Neuronal stem cell (in vitro differentiated cells): ENCODE measurements at places on chromosomes 6 and 20.

- no peak for DNase-seq
Measured at GRCh38 chr20:61260905-61261304, 8.8 kb downstream of the CDH4 start.

GRCh38 chr6:166739976-166740318 is 112.9 kb upstream of the RPS6KA2 start:
- no peak for DNase-seq

DNA sequence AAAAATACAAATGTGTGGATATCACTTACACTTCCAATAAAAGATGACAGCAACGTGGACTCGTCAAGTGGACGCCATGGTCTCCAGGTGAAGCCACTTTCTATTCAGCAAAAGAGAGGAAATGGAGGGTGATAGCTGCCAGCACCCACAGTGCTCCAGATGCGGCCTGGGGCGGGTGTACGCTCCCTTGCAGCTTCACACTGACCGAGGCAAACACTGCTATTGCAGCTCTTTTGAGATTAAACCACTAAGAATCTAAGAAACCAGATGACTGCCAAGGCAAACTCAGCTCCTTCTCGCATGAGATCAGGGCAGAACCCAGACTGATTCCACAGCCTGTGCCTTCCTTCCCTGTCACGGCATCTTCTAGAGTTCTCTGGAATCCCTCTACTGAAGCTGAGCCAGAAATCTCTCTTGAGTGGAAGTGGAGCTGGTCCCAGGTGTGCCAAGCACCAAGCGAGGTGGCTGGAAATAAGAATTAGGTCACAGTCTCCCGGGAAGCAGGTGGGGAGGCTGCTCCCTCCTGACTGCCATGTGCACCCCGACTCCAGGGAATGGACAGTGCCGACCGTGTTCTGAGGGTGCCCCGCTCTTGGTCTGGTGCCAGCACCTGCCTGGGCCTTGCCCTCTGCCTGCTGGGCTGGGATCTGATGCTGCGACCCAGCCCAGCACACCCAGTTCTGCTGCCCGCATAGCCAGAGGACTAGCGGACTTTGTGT is 90.1 kb upstream of the AFDN start:
- DNase-seq, result no peak

DNA sequence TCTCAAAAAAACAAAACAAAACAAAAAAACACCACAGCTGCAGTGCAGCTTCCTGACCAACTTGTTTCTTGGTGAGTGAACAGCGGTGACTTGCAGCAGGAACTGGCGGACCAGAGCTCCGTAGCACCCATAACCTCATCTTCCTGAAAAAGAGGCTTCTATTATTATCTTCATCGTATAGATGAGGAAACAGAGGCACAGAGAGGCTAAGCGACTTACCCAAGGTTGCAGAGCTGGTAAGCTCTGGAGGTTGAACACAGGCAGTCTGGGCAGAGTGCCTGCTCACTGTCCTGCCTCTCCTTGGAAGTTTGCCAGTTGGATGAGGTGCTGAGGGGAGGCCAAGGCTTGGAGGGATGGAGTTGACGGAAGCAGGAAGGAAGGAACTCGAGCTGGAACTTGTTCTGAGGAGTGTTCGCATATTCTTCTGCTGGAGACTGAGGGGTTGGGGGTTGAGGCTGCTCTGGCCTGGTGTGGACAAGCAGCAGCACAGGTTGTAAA is 47.9 kb upstream of the CCDC167 start:
- no peak for DNase-seq

DNA sequence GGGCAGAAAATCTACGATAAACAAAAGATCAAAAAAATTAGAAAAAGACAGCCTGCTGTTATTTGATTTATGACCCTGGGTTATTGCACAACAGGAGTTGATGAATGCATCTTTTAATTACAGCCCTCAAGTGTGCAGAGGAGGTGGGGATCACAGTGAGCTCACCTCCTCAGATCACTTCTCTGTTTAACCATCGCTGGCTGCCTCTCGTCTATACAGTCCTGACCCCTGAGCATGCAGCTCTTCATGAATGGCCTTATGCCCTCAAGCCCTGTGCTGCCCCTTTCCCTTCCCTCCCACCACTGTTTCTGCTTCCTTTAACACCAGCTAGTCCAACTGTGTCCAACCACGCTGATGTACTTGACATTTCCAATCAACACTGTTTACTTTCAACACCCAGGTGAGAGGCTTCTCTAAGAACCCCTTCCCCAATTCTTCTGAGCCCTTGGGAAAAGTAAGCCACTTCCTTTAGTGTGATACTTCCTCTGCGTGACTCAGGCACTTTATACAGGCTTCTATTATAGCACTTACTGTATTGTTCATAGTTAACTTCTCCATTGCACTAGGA is 60.6 kb upstream of the RIPOR2 start:
- DNase-seq, result no peak

DNA sequence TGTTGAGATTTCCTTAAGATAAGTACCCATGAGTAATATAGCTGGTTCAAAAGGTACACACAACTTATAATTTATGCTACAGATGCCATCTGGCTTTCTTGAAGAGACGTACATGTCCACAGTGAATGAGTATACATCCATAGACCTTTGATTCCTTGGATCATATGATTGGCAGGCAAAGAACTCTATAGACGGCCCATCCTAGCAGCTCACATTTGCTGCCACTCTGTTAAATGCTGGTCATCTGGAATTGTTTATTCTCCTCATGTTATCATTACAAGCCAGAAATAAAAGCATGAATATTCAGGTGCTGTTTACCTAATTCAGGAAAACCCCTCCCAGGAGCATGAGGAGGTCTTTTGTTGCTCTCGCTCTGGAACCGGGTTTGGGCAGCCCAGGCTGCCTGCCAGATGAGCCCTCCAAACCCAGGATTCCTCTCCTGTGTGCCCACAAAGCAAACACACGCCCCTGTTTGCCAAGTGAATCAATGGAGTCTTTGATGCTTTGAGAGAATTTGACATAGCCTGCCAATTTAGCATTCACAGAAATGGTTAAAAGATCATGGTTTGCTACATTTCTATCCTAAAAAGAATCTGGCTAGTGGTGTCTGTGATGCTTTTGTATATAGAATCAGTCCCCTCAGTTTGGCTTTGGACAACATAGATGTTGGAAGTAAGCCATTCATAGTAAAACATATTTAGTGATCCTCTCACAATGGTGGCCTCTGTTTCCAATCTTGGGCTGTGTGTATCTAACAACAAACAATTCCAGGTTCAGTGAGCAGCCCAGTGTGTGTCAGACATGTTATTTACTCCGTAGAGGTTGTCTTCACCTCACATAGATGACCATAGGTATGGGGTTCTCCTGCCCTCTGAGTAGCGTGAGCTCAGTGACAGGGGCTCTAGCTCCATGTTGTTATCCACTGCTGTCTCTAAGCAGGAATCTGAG is 17.5 kb upstream of the PLCG1 start:
- no peak for DNase-seq

GRCh38 chr6:30720738-30721197 is 616 bp downstream of the TUBB start:
- DNase-seq, result no peak

- no peak for DNase-seq
Measured at GRCh38 chr20:58006346-58007316, 221.8 kb downstream of the ANKRD60 start.

GRCh38 chr20:10715035-10715434 is 41.2 kb upstream of the JAG1 start:
- no peak for DNase-seq

GRCh38 chr6:109356237-109356636 is 26.0 kb downstream of the CD164 start:
- no peak for DNase-seq

GRCh38 chr20:51661609-51662178 is 106.5 kb downstream of the ATP9A start:
- DNase-seq, result no peak

- no peak for DNase-seq
Measured at GRCh38 chr20:40191573-40191972, 497.5 kb downstream of the MAFB start.

DNA sequence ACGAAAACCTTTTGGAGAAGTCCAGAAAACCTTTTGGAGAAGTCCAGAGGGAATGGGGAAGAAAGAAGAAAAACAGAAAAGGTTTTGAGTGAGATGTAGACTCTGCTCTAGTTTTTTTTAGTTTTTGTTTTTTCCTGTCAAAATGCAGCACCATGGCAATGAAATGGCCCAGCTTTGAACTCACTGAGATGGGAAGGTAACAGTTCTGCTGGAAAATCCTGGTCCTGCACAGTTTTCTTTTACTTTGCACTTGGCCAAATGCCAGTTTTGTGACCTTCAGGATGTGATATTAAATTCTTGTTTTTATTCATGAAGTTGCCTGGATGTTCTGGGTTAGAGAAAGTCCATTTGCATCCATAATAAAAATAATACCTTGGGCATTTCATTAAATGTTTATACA is 145.7 kb downstream of the CFAP61 start:
- no peak for DNase-seq

- DNase-seq, result no peak
Measured at GRCh38 chr20:50343490-50344179, 153.0 kb downstream of the CEBPB start.

GRCh38 chr20:1831096-1831495 is 64.1 kb upstream of the SIRPA start:
- DNase-seq, result no peak

DNA sequence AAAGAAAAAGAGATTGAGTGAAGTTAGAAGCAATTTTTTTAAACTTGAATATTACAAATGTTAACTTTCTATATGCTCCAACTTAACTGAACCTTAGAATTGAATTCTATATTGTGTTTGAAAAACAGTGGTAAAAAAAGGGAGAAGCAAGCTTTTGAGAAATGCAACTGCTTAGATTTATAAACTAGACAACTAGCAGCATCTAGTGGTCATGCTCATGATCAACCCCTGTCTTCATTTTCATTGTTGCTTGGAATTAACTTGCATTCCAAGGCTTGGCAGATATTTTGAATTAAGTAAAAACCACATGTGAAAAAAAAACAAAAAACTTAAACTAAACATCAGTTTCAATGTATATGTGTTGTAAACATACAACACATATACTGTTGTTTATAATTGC is 113.1 kb downstream of the C6orf58 start:
- peak; percentile 20 for DNase-seq

DNA sequence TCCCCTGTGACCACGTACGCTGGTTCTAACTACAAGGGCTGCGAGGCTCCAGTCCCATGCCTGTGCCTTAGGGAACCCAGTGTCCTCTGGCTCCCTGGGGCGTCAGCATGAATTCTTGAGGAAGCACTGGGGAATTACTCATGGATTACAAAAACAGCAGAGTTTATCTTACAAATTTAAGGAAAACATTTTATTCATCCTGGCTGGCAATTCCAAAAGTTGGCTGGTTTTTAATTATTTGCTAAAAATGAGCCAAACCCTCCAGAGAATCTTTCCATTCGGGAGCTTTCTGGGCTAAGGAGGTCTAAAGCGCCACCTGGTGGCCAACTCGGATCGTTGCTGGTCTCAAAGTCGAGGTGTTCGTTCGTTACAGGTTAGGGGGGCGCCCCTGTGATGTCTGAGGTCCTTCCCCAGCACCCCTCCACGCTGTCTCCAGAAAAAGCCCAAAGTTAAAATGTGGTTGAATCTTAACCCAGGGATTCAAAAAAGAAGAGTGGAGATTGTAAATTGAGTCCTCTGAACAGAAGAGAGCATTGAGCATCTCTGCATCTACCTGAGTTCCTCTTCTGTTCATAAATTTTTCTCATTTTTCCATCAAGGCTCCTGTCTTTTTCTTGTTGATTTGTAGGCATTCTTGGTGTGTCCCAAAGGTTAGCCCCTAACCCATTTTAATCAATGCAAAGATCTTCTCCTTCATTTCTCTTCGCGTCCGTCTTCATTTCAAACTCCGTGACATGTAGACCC is 99.4 kb downstream of the BFSP1 start:
- peak; percentile 72 for DNase-seq

DNA sequence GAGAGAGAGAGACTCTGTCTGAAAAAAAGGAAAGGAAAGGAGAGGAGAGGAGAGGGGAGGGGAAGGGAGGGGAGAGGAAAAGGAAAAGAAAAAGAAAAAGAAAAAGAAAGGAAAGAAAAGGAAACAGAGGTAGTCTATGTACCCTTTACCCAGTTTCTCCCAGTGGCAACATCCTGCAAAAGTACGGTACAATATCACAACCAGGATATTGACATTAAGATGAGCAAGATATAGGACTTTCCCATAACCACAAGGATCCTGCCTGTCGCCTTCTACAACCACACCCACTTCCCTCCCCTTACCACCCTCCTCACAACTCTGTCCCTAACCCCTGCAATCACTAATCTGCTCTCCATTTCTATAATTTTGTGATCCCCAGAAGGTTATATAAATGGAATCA is 4.0 kb downstream of the C20orf96 start:
- DNase-seq, result no peak

- DNase-seq, result no peak
Measured at GRCh38 chr20:905396-905961, 10.7 kb downstream of the ANGPT4 start.

DNA sequence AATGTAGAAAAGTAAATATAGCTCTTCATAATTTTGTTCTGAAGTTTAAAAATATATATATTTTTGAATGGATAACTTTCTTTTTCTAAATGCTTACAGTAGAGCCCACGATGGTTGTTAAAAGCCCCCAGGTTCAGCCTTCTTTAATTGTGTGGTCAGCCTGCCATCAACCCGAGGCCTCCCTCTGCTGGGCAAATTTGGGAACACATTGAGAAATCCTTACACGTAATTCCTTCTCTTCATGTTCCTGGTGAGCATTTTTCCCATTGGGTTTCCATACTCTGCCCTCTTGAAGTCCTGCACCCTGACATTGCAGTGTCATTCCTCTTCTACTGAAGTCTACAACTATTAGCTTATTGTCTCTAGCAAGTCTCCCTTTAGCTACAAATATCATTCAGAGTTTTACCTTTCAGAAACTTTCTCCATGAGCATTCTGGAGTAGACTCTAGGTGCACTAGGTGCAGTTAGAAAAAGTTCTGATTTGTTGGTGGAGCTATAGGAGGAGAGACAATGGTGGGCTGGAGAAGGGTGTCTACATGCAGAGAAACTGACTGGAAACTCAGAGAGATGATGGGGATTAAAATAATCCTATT is 40.6 kb downstream of the TRIM38 start:
- DNase-seq, result no peak

GRCh38 chr20:37389241-37389747 is 43.4 kb downstream of the SRC start:
- no peak for DNase-seq
